NCI-H526 treated with DMSO at 0.1 percent for 48 hours (cell line): ENCODE measurements at places on chromosomes 1 and 21.

DNA sequence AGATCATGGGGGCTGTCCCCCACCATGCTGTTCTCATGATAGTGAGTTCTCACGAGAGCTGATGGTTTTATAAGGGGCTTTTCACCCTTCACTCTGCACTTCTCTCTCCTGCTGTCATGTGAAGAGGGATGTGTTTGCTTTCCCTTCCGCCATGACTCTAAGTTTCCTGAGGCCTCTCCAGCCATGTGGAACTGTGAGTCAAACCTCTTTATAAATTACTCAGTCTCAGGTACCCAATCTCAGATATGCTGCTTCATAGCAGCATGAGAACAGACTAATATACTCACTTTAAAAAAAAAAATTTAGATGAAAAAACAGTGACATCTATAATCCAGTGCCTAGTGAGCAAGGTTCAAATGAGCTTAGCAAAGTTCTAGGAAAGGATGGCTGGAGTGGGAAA, 135.1 kb upstream of the RAB4A start:
- no peak for DNase-seq

- no peak for DNase-seq
These were observed 17.1 kb upstream of the PLPPR4 start for GRCh38 chr1:99247199-99247598.

DNA sequence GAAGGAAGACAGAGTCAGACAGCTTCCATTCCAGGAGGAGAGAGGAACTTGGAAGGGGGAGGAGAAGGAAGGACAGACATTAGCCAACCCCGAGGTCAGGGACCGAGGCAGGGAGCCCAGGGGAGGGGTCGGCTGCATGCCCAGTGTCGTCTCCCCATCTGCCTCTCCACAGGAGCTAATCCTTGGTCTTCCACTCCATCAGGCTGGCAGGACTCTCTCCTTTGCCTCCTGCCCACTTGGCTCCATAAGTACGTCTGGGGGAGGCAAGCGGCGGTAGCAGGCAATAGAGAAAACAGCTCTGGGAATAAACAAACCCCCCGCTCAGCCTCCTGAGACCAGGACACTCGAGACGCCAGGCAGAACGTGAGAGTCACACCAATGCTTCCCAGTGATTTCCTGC, 71.3 kb downstream of the GRIK3 start:
- no peak for DNase-seq

GRCh38 chr1:209815490-209815889, 9.5 kb upstream of the IRF6 start:
- no peak for DNase-seq

GRCh38 chr1:206015071-206015470, 8.6 kb downstream of the CTSE start:
- DNase-seq: no peak

GRCh38 chr1:62353853-62354252, 34.6 kb upstream of the KANK4 start:
- DNase-seq: no peak

- DNase-seq: no peak
These were observed 343.6 kb downstream of the PTPRU start for GRCh38 chr1:29579821-29580425.

- no peak for DNase-seq
These were observed 11.1 kb downstream of the ECE1 start for GRCh38 chr1:21278860-21279845.

DNA sequence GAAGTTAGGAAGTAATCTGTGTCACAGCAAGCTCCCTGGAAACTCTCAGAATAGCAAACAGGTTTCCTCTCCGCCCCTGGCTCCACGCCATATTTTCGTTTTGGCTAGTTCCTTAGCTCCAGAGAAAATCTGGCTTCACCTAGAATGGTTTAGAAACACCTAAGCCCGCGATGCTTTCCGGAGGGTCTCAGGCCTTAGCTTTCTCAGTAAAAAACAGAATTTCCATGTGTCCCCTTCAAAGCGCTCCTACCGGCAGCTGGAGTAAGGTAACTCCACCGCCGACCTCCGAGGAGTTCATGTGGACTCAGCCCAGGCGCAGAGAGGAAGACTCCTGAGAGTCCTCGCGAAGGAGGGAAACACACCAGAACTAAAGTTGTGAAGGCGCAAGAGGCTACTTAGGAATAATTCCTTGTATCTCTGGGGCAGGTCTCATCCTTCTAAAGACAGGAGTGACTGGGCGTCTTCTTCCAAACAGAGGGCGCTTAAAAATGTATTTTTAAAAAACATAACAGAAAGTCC, 406 bp downstream of the KIAA0040 start:
- peak; percentile 45 for DNase-seq

GRCh38 chr1:97427371-97427770, 493.5 kb downstream of the DPYD start:
- DNase-seq: no peak

- no peak for DNase-seq
These were observed 82.9 kb downstream of the HLX start for GRCh38 chr1:220962031-220962751.

- DNase-seq: no peak
These were observed 20.5 kb downstream of the CD84 start for GRCh38 chr1:160558660-160559380.

DNA sequence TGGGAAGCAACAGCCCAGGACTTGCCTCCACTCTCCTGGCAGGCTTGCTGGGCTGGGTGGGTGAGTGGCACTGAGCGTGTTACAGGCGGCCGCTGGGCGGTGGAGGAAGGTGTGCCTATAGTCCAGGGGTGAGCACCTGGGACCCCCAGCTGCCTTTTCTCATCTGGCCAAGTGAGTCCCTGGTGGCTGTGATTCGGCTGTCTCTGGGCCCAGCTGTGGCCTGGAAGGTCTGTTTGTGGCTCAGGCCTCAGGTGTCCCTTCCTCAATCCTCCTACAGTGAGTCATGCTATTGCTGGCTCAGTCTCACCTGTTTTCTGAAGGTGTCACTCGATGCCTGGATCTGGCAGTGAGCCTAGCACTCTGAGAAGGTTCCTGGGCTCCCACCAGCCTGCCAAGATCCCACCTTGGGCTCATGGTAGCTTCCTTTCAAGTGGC, 564.2 kb downstream of the PTPRU start:
- no peak for DNase-seq

- DNase-seq: no peak
These were observed 154.5 kb upstream of the C1orf87 start for GRCh38 chr1:60228041-60228491.

GRCh38 chr1:82373710-82374109, 573.0 kb downstream of the ADGRL2 start:
- DNase-seq: no peak

GRCh38 chr1:65952696-65953095, 160.0 kb downstream of the PDE4B start:
- DNase-seq: no peak

DNA sequence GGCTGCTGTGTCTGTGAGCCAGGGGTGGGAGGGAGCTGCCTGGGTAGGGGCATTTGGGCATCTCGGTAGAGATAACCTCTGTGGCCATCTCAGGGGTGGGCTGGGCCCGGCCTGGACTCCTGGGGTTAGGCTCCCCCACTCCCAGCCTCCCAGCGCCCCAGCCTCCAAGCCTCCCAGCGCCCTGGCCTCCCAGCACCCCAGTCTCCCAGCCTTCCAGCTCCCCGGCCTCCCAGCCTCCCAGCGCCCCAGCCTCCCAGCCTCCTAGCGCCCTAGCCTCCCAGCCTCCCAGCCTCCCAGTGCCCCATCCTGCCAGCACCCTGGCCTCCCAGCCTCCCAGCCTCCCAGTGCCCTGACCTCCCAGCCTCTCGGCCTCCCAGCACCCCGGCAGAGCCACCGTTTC, 85.1 kb upstream of the TTC34 start:
- no peak for DNase-seq
